ENCODE measurements at places on chromosomes 5 and 9.

DNA sequence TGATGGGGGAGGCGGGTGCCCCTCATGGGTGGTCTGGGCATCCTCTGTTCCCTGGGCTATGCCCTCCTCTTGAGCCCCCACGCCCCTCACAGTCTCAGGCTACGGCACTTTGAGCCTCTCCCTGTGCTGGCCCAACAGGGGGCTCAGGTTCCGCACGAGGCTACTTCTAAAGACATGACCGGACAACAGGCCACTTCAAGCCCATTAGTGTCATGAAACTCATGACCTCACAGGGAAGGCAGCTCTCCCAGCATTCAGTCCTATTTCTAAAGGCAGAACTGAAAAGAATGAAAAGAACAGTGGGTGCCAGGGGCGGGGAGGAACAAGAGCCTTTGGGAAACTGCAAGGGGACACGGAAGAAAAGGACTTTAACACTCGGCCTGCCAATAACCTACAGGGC lies 45.0 kb downstream of the COL23A1 start:
- DNase-seq = no peak
- no peak overlapping the region for H3K4me3 ChIP-seq
- peaks cover 6% of the 10 kb centered on the region for H3K27me3 ChIP-seq
- no peaks in the 10 kb centered on the region for H3K4me1 ChIP-seq

DNA sequence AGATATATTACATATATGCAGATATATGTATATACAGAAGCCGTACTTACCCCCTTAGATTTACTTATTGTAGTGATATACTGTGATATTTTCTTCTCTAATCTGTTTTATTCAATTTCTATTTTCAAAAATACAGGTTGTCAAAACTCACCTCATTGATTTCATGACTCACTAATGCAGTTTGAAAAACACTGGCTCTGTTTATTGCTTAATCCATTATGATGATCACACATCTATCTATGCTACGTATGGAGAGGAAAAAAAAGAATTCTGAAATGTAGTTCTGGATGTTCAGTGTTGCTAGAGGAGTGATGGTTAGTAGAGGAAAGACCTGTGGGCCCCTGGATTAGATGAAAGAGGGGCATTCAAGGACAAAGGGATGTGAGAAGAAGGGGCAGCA lies 121.0 kb upstream of the RPS23 start:
- no peak for DNase-seq
- H3K36me3 ChIP-seq = no peaks in the 10 kb centered on the region
- H3K4me3 ChIP-seq = no peak overlapping the region
- H3K27me3 ChIP-seq = no peaks in the 10 kb centered on the region
- H3K27ac ChIP-seq = no peak overlapping the region

- peaks cover 5% of the 10 kb centered on the region for H3K36me3 ChIP-seq
- DNase-seq = no peak
- peaks cover 41% of the 10 kb centered on the region for H3K27me3 ChIP-seq
- H3K27ac ChIP-seq = no peak overlapping the region
Measured at GRCh38 chr9:131036071-131036470, 27.1 kb downstream of the LAMC3 start.

DNA sequence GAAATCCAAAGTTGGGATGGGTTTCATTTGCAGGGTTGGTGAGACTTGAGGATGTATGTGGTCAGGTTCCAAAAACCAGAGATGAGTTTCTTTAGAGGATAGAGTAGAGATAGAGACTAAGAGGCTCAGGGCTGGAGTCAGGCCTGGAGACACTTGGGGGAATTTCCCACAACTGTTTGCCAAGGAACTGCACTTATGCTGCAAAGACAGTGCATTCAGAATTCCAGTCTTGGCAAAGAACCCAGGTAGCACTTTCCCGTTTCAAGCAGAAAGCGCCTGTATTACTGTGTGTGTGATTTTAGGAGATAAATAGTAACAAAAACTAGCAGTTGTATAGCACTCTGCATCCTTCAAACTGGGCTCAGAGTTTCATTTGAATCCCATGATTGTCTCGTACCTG lies 55.4 kb downstream of the SNCAIP start:
- no peaks in the 10 kb centered on the region for H3K27me3 ChIP-seq
- H3K36me3 ChIP-seq = no peaks in the 10 kb centered on the region
- H3K4me3 ChIP-seq = no peak overlapping the region
- H3K4me1 ChIP-seq = no peaks in the 10 kb centered on the region

DNA sequence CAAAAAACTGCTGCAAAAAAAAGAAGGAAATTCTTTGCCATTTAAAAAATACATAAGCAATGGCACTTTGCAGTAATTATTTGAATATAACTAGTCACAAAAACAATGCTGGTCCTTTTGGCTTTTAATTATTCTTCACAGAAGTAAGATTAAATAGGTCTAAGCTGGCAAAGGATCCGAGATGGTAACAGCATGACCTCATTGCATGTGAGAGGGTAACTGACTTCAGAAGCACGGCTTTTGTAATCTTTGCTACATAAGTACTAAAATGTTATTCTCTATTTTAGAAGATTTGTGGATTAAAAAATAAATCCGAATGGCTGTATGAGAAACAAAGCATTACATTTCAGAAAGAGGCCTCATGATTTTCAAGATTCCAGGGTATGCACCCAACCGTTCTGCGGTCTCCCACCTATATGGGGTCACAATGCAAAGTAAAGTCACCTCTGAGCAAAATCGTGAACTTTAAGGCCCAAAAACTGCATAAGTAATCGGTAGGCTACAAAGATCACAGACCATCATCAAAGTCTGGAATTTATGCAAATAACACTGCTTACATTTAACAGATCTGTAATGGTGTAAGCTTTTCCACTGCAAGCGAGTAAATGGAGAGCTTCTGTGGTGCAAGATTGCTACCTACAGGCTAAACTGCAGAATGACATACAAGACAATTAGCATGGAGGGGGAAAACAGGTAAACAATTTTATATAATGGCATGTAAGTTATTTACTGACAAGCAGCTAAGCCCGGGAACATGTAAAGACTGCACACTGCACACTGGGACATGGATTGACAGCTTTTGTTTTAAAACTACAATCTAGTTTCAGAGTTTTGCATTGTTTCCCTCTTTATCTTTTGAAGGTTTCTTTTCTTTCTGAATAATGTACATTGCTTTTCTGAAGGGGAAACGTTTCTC lies 231.6 kb downstream of the SLF1 start:
- DNase-seq = no peak
- no peak overlapping the region for H3K27ac ChIP-seq
- H3K36me3 ChIP-seq = no peaks in the 10 kb centered on the region
- no peak overlapping the region for H3K4me3 ChIP-seq

- H3K27ac ChIP-seq = no peak overlapping the region
- H3K4me1 ChIP-seq = peaks cover 7% of the 10 kb centered on the region
- H3K4me3 ChIP-seq = peak overlapping the region; percentile 76
- peaks cover 86% of the 10 kb centered on the region for H3K27me3 ChIP-seq
- H3K36me3 ChIP-seq = peaks cover 3% of the 10 kb centered on the region
- no peak for DNase-seq
Measured at GRCh38 chr5:174723979-174724483, 351 bp upstream of the MSX2 start.

DNA sequence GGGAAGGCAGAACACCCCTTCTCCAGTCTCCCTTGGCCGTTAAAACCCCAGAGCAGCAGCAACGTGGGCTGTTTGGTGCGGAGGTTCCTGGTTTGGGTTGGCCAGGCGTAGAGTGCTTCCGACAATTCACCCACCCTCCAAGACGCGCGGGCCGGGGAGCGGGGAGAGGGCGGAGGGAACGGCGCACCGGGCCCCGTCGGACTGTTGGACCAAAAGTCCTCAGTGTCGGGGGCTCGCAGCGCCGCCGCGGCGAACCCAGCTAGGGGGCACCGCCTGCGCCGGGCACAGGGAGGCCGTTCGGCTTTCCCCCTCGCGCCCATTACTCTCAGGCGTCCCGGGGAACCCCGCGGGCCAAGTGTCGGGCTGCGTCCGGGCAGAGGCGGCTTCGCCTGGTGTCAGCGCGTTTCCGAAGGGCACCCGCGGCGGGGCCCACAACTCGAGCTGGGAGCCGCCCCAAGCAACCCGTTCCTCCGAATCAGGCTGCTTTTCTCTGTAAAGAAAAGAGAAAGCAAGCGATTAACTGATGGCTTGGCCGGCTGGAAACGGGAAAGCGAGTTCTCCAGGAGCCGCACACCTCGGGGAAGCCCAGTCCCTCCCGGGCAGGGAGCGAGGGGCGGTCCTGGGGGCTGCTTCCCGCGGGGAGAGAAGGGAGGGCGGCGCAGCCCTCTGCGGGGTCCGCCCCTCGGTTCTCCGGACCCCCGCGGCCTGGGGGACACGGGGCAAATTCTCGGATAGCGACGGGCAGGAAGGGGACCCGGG lies 145.5 kb downstream of the ERCC6L2 start:
- H3K4me3 ChIP-seq = peak overlapping the region; percentile 94
- H3K27ac ChIP-seq = peak overlapping the region; percentile 84
- peaks cover 41% of the 10 kb centered on the region for H3K4me1 ChIP-seq

- no peak for DNase-seq
- H3K4me1 ChIP-seq = peaks cover 5% of the 10 kb centered on the region
- peaks cover 76% of the 10 kb centered on the region for H3K27me3 ChIP-seq
- H3K4me3 ChIP-seq = peak within 1 kb of the TSS; percentile 19
Measured at GRCh38 chr9:133609311-133610098, at the start of gene FAM163B. FAM163B (minus strand) TSS chr9:133609389; CDS start chr9:133580223, 29,166 bp downstream.

- H3K4me1 ChIP-seq = no peaks in the 10 kb centered on the region
- H3K4me3 ChIP-seq = no peak overlapping the region
- no peak overlapping the region for H3K27ac ChIP-seq
- H3K36me3 ChIP-seq = peaks cover 2% of the 10 kb centered on the region
Measured at GRCh38 chr5:34436761-34437501, 219.2 kb upstream of the RAI14 start.

DNA sequence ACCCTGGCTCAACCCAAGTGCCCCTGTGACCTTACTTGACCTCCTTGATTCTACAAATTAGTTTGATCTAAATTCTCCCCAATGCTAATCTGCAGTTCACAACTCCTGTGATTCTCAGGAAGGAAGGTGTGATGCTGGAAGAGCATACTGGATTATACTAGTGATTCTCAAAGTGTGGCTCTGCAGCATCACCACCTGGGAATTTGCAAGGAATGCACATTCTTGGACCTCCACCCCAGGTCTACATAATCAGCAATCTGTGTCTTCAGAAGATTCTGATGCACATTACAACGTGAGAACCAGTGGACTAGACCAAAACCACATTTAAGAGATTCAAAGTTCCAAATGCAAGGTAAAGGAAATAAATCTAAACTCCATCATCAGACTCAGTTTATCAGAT lies 198.6 kb downstream of the AGTPBP1 start:
- no peak for DNase-seq
- peaks cover 3% of the 10 kb centered on the region for H3K36me3 ChIP-seq
- H3K4me1 ChIP-seq = peaks cover 8% of the 10 kb centered on the region

DNA sequence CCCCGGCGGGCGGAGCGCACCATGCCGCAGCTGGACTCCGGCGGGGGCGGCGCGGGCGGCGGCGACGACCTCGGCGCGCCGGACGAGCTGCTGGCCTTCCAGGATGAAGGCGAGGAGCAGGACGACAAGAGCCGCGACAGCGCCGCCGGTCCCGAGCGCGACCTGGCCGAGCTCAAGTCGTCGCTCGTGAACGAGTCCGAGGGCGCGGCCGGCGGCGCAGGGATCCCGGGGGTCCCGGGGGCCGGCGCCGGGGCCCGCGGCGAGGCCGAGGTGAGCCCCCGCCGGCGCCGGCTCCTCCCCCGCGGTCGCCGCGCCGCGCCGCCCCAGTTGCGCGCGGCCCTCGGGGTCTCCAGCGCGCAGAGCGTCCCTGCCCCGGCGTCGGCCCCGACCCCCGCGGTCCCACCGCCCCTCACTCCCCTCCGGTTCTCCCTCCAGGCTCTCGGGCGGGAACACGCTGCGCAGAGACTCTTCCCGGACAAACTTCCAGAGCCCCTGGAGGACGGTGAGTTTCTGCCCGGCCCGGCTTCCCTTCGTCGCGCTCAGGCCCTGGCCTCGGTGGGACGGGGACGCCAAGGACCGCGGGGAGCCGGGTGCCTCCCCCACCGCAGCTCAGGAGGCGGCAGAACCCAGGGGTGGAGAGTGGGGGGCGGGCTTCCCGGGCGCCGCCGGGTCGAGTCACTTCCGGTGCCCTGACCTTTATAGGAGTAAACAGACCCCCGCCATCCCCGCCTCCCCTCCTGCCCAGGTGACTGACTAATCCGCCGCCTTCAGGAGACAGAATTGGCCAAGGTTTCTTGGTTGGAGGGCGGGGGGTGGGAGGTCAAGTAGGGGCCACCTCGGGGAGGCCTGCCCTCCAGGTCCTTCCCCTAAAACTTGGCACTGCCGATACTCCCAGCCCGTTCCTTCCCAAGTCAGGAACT lies 665 bp downstream of the TCF7 start:
- no peaks in the 10 kb centered on the region for H3K27me3 ChIP-seq
- peaks cover 61% of the 10 kb centered on the region for H3K4me1 ChIP-seq
- peaks cover 21% of the 10 kb centered on the region for H3K36me3 ChIP-seq
- H3K4me3 ChIP-seq = peak overlapping the region; percentile 98

DNA sequence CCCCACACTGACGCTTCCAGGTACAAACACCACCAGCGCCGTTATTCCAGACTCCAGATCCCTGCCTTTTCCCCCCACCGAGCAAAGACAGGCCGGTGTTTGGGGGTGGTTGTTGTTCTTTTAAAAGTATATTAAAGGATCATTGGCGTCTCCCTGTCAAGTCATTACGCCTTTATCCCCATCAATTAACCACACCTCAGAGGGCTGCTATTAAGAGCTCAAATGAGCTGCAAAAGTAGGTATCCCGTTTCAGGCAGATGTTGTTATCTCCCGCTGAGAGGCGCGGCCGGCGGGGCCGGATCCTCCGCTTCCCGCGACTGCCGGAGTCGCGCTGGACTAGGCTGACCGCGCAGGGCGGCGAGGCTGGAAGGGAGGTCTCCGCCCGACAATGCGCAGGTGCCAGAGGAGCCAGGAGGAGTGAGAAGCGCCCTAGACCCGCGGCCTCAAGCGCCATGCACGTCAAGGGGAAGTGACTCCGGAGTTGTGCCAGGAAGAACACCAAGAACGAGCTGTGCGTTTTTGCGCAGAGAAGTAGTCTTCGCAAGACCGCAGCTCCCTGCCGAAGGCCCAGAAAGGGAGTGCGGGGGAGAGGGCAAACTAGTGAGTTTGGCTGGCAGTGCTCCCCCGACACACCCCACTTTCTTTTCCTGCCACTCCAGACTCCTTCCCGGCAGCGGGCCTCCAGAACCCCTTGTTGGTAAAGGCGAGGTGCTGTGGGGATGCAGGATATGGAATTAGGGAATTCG lies 8.2 kb downstream of the NR2F1-AS1 start:
- peaks cover 3% of the 10 kb centered on the region for H3K36me3 ChIP-seq
- peak overlapping the region; percentile 65 for H3K27ac ChIP-seq
- no peak for DNase-seq
- H3K4me3 ChIP-seq = peak overlapping the region; percentile 55

GRCh38 chr9:4583001-4583400 lies 79.1 kb upstream of the PLPP6 start:
- H3K4me1 ChIP-seq = no peaks in the 10 kb centered on the region
- peaks cover 2% of the 10 kb centered on the region for H3K36me3 ChIP-seq
- DNase-seq = no peak
- no peak overlapping the region for H3K4me3 ChIP-seq

- H3K4me3 ChIP-seq = no peak overlapping the region
- H3K27me3 ChIP-seq = no peaks in the 10 kb centered on the region
- H3K27ac ChIP-seq = no peak overlapping the region
- H3K4me1 ChIP-seq = no peaks in the 10 kb centered on the region
- DNase-seq = no peak
- no peaks in the 10 kb centered on the region for H3K36me3 ChIP-seq
Measured at GRCh38 chr9:21904776-21905175, 89.4 kb downstream of the CDKN2A start.
